ENCODE measurements at places on chromosomes 16 and 17. TPM values are rescaled to one million over a fixed set of nuclear protein-coding genes. Genes with fewer than 3 reads are reported as not detected.
A peak's percentile ranks its signal among the peaks of the same experiment; 100 is the strongest.

GRCh38 chr17:67671493-67671892 lies 46.2 kb upstream of the NOL11 start:
- peak; percentile 11 for DNase-seq

GRCh38 chr17:57004944-57005579 lies 27.1 kb downstream of the SCPEP1 start:
- no peak for DNase-seq

DNA sequence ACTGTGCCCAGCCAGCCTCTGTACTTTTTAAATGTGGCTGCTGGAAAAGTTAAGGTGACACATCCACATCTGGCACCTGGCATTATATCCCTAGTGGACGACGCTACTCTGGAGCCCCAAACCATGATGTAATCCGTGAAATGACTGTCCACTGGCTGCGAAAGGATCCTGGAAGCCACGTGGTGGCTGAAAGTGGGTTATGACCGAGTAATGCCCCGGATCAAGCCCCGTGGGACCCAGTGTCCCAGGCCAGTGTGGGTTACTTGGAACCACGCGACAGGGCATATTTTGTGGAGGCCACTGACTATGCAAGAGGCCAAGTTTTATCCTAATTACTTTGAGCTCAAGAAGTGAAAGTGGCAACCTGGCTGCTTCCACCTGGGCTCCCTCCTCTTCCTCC lies 79.6 kb downstream of the PGS1 start:
- no peak for DNase-seq

DNA sequence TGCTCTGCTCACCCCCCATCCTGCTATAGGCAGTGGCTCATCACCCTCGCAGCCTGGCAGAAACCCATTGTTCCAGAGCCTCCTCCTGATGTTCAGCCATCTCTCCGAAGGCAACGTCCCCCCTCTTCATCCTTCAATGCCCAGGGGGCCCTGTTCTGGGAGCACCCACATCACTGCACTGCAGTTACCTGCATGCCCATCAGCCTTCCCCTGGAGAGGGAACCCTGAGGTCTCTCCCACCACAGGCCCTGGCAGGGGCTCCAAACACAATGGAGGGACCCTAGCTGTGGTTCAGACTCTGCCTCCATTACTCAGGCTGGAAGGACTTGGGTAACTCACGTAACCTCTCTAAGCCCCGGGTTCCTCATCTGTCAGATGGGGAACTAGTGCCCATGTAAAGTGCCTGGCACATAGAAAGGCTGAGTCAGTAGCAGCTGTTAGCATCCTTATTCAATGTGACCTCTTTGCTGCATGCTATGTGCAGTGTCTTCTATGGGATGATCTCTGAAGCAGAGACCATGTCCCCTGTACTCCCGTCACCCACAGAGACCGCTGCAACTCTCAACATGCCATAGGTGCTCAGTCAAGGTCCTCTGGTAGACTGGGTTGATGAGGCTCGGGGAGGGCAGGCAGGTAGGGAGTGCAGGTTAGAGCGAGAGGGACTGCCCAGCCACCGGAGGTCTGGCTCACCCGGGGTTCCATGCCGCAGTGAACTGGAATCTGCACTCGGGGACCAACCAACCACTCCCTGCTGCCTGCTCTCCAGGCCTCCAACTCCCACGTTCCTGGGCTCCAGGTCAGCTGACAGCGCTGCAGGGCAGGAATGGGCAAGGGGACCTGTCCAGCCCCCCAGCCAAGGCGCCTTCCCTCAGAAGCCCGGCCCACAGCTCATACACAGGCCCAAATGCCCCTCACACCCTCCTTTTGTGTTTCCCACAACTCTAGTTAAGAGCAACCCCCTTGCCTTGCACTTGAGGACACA lies 233.2 kb downstream of the ZNF423 start:
- DNase-seq: no peak

GRCh38 chr16:57956924-57957672 lies 13.8 kb downstream of the CNGB1 start:
- DNase-seq: no peak

DNA sequence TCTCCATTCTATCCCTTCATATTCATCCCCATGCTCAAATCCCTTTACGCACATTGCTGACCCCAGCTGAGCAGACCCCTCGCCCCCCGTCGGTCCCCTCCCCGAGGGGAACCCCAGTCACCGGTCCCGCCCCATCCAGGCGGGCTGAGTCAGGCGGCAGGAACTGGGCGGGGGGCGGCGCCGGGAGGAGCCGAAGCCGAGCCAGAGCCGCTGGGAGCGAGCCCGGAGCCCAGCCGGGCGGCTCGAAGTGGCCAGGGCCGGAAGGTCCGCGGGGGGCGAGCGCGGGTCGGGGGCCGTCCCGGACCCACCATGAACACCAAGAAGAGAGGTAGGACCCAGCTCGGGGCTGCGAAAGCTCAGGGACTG lies 8.6 kb downstream of the RIPOR1 start:
- DNase-seq: peak; percentile 37

DNA sequence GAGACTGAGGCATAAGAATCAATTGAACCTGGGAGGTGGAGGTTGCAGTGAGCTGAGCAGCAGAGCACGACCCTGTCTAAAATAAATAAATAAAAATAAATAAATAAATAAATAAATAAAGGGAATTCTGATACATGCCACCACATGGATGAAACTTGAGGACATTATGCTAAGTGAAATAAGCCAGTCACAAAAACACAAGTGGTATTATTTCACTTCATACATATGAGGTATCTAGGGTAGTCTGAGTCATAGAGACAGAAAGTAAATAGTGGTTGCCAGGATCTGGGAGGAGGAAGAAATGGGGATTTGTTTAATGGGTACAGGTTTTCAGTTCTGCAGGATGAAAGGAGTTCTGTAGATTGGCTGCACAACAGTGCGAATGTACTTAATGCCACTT lies 16.3 kb downstream of the PIPOX start:
- peak; percentile 74 for DNase-seq

DNA sequence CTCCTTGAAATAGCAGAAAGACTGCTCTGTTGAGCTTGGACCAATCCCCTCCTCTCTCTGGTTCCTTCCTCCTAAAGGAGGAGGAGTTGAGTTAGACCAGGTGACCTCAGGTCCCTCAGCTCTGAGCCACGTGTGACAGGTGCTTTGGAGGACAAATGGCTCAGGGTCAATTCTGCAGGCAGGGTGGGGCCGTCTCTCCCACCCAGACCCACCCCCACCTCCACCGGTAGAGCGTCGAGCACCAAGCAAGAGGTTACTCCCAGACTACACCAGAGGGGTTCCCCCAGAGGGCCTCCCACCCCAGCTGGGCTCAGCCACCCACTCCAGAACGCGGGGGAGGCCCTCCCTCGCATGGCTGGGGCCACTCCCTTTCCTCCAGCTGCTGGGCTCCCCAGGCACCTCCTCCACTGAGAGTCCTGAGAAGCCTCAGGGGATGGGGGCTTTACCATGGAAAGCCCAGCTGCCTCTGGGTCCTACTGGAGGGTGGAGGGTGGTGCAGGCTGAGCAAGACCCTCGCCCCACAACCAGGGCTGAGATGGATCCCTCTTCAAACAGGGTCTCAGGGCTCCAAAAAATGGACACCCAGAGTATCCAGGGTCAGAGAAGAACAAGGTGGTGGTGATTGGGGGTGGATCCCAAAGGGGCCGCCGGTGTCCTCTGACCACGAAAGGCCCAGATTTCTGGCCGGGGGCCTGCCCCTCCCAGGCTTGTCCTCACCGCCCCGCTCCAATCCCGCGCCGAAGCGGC lies 7.6 kb downstream of the MYO1C start:
- peak; percentile 25 for DNase-seq

- no peak for DNase-seq
Observed at GRCh38 chr16:75456971-75457370, 7.5 kb downstream of the TMEM170A start.

DRC7 gene
- under 0.01 TPM for total RNA-seq

CCL1 gene
- not detected for total RNA-seq

TERB1 gene
- under 0.01 TPM for total RNA-seq

TPSD1 gene
- total RNA-seq: not detected

All from fibroblast of lung (primary cell).